ENCODE measurements at places on chromosomes 1 and 21. TPM values are rescaled to one million over a fixed set of nuclear protein-coding genes. Genes with fewer than 3 reads are reported as not detected.
A peak's percentile ranks its signal among the peaks of the same experiment; 100 is the strongest.

The CELA3B gene
- not detected for total RNA-seq

The RYR2 gene
- total RNA-seq, result 0.19 TPM

DNA sequence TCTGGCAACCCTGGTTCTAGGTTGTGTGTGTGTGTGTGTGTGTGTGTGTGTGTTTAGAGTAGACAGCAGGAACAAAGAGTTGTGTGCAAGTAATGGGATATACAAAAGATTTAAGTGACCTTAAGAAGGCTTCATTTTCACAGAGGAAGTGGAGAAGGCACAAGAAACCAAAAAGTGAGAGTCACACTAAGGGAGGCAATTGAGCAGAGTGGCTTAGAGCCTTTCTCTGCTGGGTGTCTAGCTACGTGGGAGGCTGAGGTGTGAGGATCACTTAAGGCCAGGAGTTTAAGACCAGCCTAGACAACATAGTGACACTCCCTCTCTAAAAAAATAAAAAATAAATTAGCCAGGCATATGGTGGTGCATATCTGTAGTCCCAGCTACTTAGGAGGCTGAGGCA is 44.4 kb upstream of the HAO2 start:
- H3K36me3 ChIP-seq, result no peaks in the 10 kb centered on the region
- peaks cover 7% of the 10 kb centered on the region for H3K4me1 ChIP-seq
- H3K4me3 ChIP-seq, result no peak overlapping the region
- H3K27ac ChIP-seq, result no peak overlapping the region
- no peak for DNase-seq

- H3K27me3 ChIP-seq, result no peaks in the 10 kb centered on the region
- no peaks in the 10 kb centered on the region for H3K36me3 ChIP-seq
- H3K4me3 ChIP-seq, result no peak overlapping the region
- H3K27ac ChIP-seq, result no peak overlapping the region
- peak; percentile 46 for DNase-seq
- H3K4me1 ChIP-seq, result peaks cover 13% of the 10 kb centered on the region
Observed at GRCh38 chr1:183178545-183178944, 7.5 kb upstream of the LAMC2 start.

DNA sequence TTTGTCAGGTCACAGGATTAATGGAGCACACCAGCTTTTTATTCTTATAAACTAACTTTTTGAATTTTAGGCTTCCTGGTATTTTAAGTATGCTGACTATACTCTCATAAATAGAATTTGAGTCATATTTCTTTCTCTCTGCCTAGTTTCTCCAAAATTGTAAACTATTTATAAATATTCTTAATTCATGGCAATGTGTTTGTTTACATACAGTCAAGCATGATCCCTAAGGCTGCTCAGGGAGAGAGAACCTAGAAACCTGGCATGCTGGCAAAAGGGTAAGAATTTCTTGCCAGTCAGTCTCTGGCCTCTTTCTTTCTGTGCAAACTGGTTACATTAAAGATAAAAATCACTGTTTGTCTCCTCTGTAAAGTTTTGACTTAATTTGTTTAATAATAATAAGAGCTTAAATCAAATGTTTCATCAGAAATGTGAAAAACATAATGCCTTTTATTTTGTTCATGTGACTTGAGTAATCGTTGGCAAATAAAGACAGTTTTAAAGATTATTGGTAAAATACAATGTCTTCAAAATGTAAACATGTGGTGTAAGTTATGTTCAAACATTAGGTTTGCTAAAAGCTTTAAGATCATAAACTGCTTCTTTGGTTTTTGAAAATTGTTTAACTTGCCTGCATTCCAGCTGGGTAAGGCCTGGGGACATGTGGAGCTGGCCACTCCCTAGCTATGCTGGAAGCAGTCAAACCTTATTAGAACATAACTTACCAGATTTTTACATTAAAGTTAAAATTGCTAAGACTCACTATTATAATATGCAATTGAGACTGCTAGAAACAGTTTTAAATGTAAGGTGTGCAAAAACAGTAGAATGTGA is 1401.7 kb downstream of the NCAM2 start:
- H3K27ac ChIP-seq, result no peak overlapping the region
- no peaks in the 10 kb centered on the region for H3K4me1 ChIP-seq
- no peaks in the 10 kb centered on the region for H3K27me3 ChIP-seq
- no peaks in the 10 kb centered on the region for H3K36me3 ChIP-seq

DNA sequence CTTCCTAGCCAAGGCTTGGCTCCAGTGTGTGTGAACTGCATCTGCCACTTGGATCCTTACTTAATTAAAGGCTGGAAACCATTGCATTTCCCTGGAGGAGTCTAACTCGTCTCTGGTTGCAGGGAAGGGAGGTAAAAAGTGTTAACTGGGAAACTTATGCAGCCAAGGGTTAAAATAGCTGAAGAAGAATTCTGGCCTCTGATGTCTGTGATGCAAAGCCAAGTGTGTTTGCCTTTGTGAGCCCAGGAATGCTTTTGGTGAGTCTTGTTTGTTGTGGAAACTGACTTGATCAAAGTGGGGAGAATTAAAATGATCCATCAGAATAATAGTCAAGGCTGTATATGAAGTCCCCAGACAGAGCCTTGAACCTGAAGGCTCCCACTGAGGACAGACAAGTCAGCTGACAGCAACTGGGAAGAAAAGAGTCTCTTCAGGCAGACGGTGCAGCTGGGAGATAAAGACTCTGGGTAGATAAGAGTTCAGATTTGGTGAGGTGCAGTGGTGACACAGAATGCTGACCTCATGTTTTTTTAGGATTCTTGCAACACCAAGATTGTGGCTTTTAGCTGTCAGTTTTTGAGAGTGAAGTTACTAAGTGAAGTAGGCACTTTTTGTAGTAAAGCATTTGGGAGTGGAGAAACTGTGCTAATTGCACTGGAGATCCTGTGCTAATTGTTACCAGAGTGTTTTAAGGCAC is 59.5 kb upstream of the WLS start:
- peaks cover 33% of the 10 kb centered on the region for H3K4me1 ChIP-seq
- no peak overlapping the region for H3K27ac ChIP-seq
- no peaks in the 10 kb centered on the region for H3K27me3 ChIP-seq
- no peaks in the 10 kb centered on the region for H3K36me3 ChIP-seq
- DNase-seq, result peak; percentile 59

GRCh38 chr1:173175514-173176145 is 31.5 kb downstream of the TNFSF4 start:
- H3K27me3 ChIP-seq, result no peaks in the 10 kb centered on the region
- peak; percentile 39 for DNase-seq
- H3K27ac ChIP-seq, result no peak overlapping the region
- no peak overlapping the region for H3K4me3 ChIP-seq
- H3K36me3 ChIP-seq, result no peaks in the 10 kb centered on the region

- no peak overlapping the region for H3K4me3 ChIP-seq
- H3K4me1 ChIP-seq, result peaks cover 70% of the 10 kb centered on the region
- H3K27me3 ChIP-seq, result no peaks in the 10 kb centered on the region
- peak; percentile 99 for DNase-seq
- no peaks in the 10 kb centered on the region for H3K36me3 ChIP-seq
Observed at GRCh38 chr1:12477936-12478611, 139.9 kb downstream of the DHRS3 start.

GRCh38 chr1:119359730-119360129 is 8.9 kb upstream of the HAO2 start:
- H3K36me3 ChIP-seq, result no peaks in the 10 kb centered on the region
- peaks cover 3% of the 10 kb centered on the region for H3K27me3 ChIP-seq
- H3K4me3 ChIP-seq, result no peak overlapping the region
- no peak for DNase-seq
- H3K4me1 ChIP-seq, result no peaks in the 10 kb centered on the region

GRCh38 chr1:241714321-241715218 is 62.5 kb downstream of the WDR64 start:
- H3K4me1 ChIP-seq, result no peaks in the 10 kb centered on the region
- no peak overlapping the region for H3K4me3 ChIP-seq
- DNase-seq, result no peak
- no peaks in the 10 kb centered on the region for H3K27me3 ChIP-seq
- no peak overlapping the region for H3K27ac ChIP-seq

The GUCA2A gene
- total RNA-seq, result not detected

- H3K27me3 ChIP-seq, result no peaks in the 10 kb centered on the region
Observed at GRCh38 chr1:17533201-17533600, 6.3 kb upstream of the ARHGEF10L start.

DNA sequence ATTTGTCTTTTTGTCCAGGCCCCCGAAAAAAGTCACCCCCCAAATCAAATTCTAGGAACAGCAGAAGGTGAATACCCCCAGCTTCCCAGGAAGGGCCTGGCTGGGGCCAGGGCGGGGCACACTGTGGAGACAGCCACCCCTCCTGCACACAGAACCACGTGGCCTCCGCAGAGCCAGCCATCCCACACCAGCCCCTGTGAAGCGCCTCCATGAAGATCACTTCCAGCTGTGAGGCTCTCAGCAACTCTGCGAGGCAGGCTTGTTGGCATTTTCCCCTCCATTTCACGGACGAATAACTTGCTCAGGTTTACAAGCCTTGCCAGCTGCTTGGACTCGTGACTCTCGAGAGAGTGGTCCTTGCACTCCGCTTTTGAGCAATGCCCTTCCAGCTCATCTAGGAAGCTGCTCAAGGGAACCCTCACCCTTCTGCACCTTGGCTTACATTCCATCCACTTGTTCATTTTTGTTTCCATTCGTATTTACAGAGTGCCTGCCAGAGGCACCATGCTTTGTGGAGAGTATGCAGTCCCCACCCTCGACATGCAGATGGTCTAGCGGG is 48.2 kb downstream of the SYT6 start:
- no peaks in the 10 kb centered on the region for H3K36me3 ChIP-seq
- H3K27me3 ChIP-seq, result peaks cover 12% of the 10 kb centered on the region
- DNase-seq, result no peak
- peaks cover 10% of the 10 kb centered on the region for H3K4me1 ChIP-seq
- no peak overlapping the region for H3K27ac ChIP-seq

DNA sequence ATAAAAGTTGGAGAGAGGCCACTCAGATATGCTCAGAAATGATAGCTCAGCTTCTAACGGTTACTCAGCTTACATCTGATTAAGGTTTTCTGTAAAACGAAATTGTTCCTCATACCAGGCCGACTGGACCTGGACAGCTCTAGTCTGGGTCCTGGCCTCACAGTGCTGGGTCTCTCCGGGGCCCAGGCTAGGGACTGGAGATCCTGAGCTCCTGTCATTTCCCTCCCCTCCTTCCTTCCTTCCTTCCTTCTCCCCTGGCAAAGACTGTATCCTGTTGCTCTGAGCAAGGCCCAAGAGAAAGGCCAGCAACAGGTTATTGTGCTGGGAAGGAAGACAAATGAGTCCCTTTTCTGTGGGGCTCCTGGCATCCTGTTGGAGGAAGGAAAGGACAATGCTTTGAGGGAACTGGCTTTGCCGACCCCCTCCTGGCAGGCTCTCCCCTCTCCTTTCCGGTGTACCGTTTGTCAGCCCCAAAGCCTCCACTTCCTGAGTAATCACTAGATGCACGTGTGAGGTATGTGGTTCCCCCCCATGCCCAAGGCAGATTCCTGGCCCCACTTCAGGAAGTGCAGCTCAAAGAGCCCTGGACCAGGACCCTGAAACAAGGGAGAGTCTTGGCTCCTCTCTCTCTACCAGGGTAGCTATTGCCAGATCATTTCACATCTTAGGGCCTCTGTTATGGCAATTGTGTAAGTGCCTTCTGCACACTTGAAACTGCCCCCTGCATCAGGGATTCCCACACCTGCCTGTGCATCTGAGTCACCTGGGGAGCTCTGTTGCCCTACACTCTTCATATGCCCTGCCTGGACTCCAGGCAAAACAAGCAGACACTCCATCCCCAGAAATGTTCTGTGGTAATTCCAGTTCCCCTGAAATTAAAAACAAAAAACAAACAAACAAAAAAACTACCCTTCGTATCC is 212.7 kb upstream of the FGGY start:
- H3K27me3 ChIP-seq, result no peaks in the 10 kb centered on the region
- H3K4me3 ChIP-seq, result no peak overlapping the region
- DNase-seq, result peak; percentile 51
- peak overlapping the region; percentile 24 for H3K27ac ChIP-seq
- no peaks in the 10 kb centered on the region for H3K36me3 ChIP-seq

The CAMK1G gene
- total RNA-seq, result 0.45 TPM

DNA sequence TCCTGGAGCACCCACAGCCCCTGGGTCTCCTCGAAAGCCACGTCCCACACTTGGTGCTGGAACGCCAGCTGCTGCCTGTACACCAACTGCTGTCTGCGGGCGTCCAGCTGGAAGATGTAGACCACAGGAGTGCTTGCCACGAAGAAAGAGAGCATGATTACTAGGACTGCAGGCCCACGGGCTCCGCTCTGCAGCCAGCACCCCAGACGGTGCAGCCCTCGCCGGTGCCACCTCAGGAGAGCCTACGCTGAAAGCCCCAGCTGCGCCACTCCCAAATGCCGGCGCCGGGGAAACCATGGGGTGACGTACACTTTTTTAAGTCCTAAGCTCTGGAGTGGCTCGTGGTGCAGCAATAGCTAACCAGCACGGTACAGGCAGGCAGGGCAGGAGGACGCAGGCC is 25.7 kb downstream of the WDR4 start:
- H3K4me1 ChIP-seq, result no peaks in the 10 kb centered on the region
- DNase-seq, result no peak
- no peak overlapping the region for H3K27ac ChIP-seq
- H3K36me3 ChIP-seq, result peaks cover 34% of the 10 kb centered on the region
- H3K27me3 ChIP-seq, result no peaks in the 10 kb centered on the region

- H3K36me3 ChIP-seq, result peaks cover 56% of the 10 kb centered on the region
- H3K27me3 ChIP-seq, result no peaks in the 10 kb centered on the region
- H3K27ac ChIP-seq, result no peak overlapping the region
- no peak overlapping the region for H3K4me3 ChIP-seq
- DNase-seq, result no peak
- no peaks in the 10 kb centered on the region for H3K4me1 ChIP-seq
Observed at GRCh38 chr1:43382027-43382779, 7.4 kb downstream of the MED8 start.

The KRTAP13-3 gene
- not detected for total RNA-seq

- peak; percentile 60 for DNase-seq
- H3K4me3 ChIP-seq, result no peak overlapping the region
- peaks cover 3% of the 10 kb centered on the region for H3K4me1 ChIP-seq
- no peaks in the 10 kb centered on the region for H3K36me3 ChIP-seq
- no peak overlapping the region for H3K27ac ChIP-seq
Observed at GRCh38 chr1:28417441-28417922, 47.9 kb downstream of the PHACTR4 start.

DNA sequence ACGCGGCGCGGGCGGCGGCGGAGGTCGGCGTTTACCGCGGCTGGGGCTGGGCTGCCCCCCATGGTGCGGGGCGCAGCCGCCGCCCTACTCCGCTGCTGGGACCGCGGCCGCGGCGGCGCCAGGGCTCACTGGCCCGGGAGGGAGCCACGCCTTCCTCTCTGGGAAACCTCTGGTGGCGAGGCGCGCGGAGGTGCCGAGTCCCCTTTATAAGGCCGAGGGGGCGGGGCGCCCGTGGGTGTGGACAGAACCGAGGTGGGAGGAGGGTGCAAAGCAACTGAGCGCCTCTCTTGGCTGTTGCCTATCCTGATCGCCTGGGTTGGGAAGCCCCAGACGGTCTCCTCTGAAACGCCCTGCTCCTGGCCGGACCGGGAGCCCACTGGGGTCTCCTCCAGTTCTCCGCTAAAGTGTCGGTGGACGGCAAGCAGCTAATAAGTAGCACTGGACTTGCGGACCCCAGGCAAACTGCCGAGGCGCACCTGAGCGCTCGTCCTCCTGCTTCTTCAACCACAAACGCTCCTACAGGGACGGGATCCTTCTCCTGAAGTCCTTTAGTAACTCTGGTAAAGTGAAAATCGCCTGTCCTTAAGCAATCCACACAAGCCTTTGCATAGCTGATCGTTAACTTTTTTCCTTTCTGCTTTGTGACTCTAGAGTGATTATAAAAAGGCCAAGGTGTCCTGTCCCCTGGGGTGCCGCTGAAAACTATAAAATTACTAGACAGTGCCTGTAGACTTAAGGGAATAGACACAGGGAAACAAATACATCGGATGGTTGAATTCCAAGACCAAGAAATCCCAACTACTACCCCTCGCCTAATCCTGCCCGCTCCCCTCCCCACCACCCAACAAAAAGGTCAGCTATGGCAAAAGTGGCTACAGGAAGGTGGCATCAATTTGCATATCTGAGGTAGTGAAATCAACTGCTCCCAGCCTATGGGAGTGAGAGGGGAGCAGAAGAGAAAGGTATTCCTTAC is at the start of gene PTGER3:
Gene PTGER3 (minus strand): TSS at position 182 of the 973 bp plus-strand sequence. CDS start 239 bp downstream, outside the sequence.
- no peak for DNase-seq
- H3K4me1 ChIP-seq, result peaks cover 12% of the 10 kb centered on the region
- peak within 1 kb of the TSS; percentile 35 for H3K4me3 ChIP-seq
- no peaks in the 10 kb centered on the region for H3K36me3 ChIP-seq
- no peak within 1 kb of the TSS for H3K27ac ChIP-seq
